D721Med (cell line): ENCODE measurements at places on chromosomes 3 and 15.

GRCh38 chr3:99965077-99965476 lies 147.4 kb downstream of the CMSS1 start:
- DNase-seq, result no peak

DNA sequence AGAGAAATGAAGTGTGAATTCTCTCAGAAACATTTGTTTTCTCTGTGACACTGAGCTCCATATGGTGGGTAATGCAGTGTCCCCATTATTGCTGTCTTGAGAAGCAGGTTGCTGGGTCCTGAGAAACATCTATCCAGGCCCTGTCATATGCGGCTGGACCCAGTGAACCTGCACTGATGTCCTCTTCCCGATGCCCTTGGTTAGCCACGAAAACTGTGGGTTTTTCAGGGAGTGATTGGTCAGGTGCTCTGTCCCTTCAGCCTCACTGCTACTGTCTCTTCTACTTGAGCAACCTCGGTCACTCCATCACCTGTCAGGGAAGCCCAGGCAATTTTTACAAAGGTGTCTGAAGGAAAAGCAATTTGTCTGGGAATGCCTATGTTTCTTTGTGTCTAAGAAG lies 77.0 kb downstream of the SLC7A14 start:
- no peak for DNase-seq

- DNase-seq, result no peak
Measured at GRCh38 chr15:62791694-62792093, 250.9 kb upstream of the TPM1 start.

DNA sequence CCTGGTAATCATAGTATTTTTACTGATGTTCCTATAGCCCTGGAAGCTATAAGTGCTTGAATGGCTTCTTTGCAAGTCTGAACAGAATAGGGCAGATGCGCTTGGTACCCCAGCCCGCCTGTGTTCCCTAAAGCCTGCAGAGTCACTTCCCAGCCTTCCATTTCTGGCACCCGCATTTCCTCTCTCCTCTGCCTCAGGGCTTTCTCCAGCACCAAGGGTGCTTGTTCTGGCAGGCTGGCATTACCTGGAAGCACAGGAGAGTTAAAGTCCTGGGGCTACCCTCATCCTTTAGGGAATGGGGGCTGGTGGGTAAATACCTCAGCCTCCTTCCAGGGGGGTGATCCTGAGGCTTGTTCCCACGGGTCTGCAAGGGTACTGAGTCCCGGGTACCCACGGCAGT lies 7.4 kb upstream of the CHRNA3 start:
- no peak for DNase-seq

- no peak for DNase-seq
Measured at GRCh38 chr3:196995646-196996355, 27.2 kb upstream of the PIGZ start.

DNA sequence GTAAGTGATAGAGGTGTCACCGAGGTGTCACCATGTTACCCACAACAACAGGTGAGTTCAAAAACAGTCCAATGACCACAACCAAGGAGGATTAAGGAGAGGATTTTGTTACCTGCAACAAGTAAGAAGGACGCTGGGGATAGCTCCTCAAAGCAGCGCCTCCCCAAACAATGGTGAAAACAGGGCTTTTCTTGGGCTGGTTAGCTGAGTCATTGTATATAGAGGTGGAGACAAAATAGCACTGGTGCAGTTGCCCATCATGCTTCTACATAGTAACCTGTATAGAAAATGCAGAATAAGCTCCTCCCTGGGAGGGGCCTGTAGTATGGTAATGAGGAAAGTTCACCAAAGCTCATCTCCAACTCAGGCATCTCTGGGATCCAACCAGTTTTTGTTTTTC lies 116.9 kb upstream of the EIF1B start:
- no peak for DNase-seq
